ENCODE measurements at places on chromosomes 4 and X.

DNA sequence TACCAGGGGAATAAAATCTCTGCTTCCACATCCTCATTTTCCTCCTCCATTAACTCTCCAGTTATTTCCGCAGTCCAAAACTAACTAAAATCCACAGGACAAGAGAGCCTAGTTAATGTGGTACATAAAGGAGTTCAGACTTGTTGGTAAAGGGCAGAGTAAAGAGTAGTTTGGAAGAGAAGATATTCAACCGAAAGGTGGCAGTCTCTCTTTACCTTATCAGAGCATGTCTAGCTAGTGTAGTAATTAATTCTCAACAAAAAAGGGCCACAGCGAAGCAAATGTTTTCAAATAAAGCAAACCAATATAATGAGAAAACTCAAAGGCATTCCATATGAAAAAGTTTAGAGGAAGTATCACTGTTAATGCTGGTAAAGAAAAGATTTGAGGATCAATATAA is 286.5 kb downstream of the GLUD2 start:
- no peak for DNase-seq

DNA sequence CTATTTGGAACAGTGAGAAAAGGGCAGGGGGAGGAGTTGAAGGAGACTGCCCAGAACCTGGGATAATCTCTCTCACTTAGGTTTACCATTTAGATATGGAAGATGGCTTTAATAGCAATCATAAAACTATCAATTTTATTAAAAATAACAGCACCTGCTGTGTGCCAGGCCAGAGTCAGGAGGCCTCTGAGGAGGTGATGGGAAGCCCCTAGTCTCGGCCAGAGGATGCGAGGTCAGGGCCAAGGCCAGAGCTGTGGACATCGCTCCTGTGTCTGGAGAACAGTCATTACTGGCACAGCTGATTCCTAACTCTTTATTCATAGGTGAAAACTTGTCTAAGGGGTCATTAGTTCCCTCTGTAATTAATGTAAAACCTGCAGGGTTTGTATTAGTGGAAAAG is 4.2 kb upstream of the IQSEC2 start:
- DNase-seq, result no peak

GRCh38 chrX:8969378-8969777 is 64.5 kb downstream of the FAM9B start:
- no peak for DNase-seq

GRCh38 chrX:54012830-54013500 is 31.3 kb downstream of the PHF8 start:
- DNase-seq, result no peak

DNA sequence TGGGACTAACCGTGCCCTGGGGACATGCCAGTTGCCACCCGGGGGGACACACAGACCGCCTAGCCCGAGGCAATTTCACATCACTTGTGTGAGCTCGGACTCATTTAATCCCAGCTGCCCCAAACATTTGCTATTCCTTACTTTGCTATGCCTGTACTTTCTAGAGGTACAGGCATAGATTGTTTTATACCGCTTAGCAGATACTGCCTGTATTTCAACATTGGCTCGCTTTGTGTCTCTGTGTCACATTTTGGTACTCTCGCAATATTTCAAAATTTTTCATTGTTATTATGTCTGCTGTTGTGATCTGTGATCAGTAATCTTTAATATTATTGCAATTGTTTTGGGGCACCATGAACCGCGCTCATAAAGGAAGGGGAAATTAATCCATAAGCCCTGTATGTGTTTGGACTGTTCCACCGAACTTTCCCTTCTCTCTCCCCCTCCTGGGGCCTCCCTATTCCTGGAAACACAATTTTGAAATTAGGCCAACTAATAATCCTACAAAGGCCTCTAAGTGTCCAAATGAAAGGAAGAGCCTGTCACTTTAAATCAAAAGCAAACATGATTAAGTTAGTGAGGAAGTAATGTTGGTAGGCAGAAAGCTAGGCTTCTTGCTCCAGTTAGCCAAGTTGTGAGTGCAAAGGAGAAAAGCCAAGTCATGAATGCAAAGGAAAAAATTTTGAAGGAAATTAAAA is 568 bp upstream of the CASP6 start:
- no peak for DNase-seq

DNA sequence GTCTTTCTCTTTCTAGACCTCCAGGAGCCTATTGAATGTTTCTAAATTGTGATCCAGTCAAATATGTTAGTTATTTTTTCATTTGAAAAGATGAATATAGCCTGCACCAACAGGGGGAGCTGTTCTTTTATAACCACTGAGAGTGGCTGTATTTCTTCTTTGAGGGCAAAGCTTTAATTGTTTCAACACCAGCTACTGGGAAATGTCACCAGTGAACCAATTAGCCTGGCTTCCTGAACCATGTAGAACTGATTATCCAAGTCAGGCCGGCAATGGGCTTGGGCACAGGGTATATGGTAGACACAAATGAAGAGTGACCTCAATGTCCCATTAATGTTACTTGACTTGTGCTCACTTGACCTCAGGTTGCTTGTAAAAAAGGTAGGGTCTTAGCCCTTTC is 4.8 kb upstream of the DAPP1 start:
- peak; percentile 29 for DNase-seq

GRCh38 chr4:147731580-147732517 is at the start of gene ARHGAP10:
Gene ARHGAP10, plus strand, starts transcription at chr4:147732088. Its CDS starts 214 bp downstream, at chr4:147732302.
- peak; percentile 57 for DNase-seq

- no peak for DNase-seq
These were observed 42.3 kb downstream of the RASL11B start for GRCh38 chr4:52904421-52904820.

- no peak for DNase-seq
These were observed 83.8 kb upstream of the ZIC3 start for GRCh38 chrX:137482136-137482535.

DNA sequence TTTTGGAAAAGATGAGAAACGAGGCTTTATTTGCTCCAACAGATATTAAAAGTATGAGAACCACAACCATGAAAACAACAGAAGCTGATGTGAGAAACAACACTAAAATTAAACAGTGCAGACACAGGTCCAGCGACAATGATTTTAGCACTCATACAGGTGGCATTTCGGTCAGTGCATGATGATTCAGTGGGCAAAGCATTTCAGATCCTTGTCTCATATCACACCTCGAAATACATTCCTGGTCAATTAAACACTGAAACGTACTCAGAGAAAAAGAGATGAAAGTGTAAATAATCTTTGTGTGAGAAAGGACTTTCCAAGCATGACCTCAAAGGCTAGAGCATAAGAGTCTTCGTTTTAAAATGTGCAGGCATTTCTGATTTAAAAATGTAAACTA is 85.2 kb downstream of the ACOX3 start:
- DNase-seq, result no peak
